ENCODE measurements at places on chromosomes 13 and 19. TPM values are rescaled to one million over a fixed set of nuclear protein-coding genes. Genes with fewer than 3 reads are reported as not detected.

Gene C13orf42
- total RNA-seq, result not detected

Gene ZNF99
- total RNA-seq, result not detected

Gene TMC4
- total RNA-seq, result 6.2 TPM

Gene ZNF100
- total RNA-seq, result 10.4 TPM

Gene LRRC63
- total RNA-seq, result not detected

Gene ZNF763
- 9.2 TPM for total RNA-seq

Gene OR10H1
- not detected for total RNA-seq

Gene URAD
- total RNA-seq, result not detected

Gene LINGO3
- total RNA-seq, result not detected

Gene LILRB2
- total RNA-seq, result 0.61 TPM

Gene CAMSAP3
- not detected for total RNA-seq
